Progenitor cell of endocrine pancreas (in vitro differentiated cells): ENCODE measurements at places on chromosomes 2 and 18.

- DNase-seq, result no peak
These were observed 56.5 kb upstream of the COL5A2 start for GRCh38 chr2:189236066-189236465.

DNA sequence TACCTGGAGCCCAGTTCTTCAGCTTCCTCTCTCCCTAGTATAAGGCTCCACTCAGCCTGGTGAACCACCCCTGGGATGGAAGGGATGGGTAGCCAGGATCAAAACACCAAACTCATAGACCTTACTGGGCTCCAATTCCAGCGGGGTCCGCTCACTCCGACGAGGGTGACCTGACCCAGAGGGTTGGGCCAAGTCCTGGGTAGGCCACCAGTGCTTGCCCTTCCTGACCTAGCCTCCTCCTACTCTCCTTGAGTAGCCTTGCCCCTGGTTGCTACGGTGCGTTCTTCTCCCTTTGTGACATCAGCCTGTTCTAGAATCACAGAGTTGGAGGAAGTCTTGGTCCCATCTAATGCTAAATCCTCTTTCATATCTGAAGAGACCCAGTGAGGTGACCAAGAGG, 537 bp upstream of the STAT4 start:
- no peak for DNase-seq

- DNase-seq, result no peak
These were observed 36.4 kb downstream of the PPIG start for GRCh38 chr2:169620509-169620908.

DNA sequence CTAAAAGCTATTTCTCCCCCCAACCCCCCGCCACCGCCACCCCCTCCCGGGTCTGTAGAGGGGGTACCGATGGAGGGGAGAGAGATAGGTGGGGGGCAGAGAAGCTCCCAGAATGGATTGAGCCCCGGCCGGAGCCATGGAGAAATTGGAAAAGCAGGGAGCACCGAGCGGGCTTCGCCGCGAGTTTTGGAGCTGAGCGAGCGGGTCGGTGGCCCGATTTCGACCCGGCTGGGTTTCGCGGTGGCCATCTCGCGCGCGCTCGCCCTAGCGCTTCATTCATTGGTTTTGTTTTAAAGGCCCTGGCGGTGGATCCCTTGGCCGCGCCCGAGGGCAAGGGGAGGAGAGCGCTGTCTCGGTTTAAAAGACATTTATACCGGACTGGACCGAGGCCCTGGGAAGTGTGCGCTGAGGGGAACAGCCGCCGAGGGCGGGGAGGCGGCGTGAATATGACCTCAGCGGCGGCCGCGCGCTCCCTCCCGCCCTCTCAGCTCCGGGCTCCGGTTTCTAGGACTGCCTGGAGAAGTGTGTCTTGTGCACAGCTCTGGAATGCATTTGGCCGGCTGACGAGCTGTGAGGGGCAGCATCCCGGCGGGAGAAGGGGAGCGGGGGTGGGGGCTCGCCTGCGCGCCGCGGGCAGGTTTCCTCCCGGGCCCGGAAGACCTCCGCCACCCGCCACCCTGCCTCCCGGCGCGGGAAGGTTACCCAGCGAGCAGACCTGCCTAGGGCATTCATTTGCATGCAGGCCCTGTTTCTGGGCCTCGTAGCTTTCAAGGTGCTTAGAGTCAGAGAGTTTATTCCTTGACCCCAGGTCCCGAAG, 1.7 kb upstream of the SMAD7 start:
- peak; percentile 65 for DNase-seq

DNA sequence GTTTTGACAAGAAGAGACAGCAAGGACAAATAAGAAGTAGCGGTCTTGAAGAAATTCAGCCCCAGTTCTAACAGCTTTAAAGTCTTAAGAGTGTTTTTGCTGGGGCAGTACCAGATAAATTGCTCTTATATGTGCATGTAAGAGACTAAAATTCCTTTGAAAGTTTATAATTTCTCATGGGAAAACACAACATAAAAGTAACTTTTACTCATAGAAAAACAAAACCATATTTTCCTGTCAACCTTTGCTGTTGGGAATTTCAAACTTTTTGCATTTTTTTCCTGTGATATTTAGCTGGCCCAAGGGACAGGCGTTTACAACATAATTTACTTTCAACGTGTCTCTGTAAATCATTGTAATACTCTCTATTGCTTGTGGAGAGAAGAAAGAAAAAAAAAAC, 767.8 kb upstream of the ZEB2 start:
- DNase-seq, result no peak

DNA sequence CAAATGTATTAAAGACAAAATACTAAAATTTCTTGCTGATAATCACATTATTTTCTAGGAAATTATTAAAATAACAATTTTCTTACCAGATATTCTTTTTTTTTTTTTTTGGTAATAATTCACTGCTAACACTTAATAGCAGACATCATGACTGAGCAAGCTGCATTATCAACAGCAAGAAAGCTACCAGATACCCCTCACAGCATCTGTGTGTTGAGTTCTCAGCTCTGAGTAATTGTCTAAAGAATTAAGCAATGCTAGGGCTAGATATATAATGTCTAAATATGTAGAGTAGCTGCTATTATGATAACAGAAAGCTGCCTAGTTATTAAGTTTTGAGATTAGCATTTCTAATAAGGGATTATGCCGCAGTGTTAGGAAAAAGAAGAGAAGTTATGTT, 754.3 kb upstream of the PKDCC start:
- no peak for DNase-seq

- no peak for DNase-seq
These were observed 54.2 kb upstream of the CTDP1 start for GRCh38 chr18:79625195-79625923.

- DNase-seq, result no peak
These were observed 62.4 kb upstream of the TCF4 start for GRCh38 chr18:55650363-55650870.

DNA sequence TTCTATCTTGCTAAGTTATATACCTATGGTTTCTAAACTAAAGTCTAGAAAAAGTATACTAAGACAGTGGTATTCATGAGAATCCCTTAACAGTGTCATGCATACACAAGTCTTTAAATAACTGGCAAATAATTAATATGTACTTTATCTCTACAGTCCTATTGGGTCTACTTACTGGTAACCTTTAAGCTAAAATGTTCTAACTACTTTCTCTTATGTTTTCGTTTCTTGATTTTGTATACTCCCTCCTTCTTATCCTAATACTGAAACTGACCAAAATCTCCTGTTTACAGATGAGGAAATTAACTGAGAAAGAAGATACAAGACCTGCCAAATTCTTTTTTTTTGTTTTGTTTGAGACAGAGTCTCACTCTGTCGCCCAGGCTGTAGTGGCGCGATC, 74.6 kb downstream of the CCDC88A start:
- no peak for DNase-seq

GRCh38 chr18:54210463-54210862, 14.0 kb downstream of the MBD2 start:
- DNase-seq, result no peak

DNA sequence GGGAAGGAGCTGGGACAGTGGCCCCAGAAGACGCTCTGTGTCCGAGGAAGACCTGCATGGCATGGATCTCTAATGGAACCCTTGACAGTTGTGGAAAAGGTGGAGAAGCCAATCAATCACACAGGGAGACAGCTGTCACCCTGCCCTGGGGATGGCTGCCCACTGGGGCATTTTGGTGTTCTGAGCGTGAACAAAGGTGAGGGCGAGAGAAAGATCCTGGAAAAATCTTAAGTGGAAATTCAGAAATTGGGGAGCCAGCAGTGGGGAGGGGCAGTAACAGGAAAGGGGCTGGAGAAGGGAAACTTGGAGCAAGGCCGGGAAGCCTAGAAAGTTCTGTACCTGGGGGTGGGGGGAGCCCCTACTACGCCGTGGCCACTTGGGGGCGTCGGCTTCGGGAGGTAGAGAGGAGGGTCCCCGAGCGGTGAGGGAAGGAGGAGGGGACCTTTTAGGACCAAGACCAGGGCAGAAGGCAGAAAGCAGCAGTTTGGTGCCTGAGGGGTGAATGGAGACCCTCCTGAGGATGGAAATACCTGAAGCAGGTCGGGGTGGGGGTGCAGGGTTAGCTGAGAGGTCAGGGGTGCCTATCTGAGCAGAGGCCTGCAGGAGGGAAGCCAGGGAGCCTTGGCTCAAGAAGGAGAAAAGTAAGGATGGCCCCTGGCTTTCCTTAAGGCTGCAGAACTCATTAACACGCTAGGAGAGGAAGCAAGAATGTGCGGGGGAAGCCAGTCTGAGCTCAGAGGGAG, 30.0 kb downstream of the NGEF start:
- DNase-seq, result no peak

- DNase-seq, result no peak
These were observed 45.2 kb downstream of the CYP1B1 start for GRCh38 chr2:38030635-38031355.

GRCh38 chr2:42077343-42077742, 29.5 kb downstream of the PKDCC start:
- DNase-seq, result no peak

- no peak for DNase-seq
These were observed 58.7 kb downstream of the L3MBTL4 start for GRCh38 chr18:6355789-6356589.

GRCh38 chr18:73737990-73738389, 409.6 kb downstream of the FBXO15 start:
- DNase-seq, result no peak

GRCh38 chr2:33395655-33396249, 80.7 kb upstream of the RASGRP3 start:
- DNase-seq, result no peak
